ENCODE measurements at places on chromosomes 12 and 14. TPM values are rescaled to one million over a fixed set of nuclear protein-coding genes. Genes with fewer than 3 reads are reported as not detected.
A peak's percentile ranks its signal among the peaks of the same experiment; 100 is the strongest.

GRCh38 chr12:16573398-16574077 is 32.4 kb downstream of the LMO3 start:
- DNase-seq = no peak

DNA sequence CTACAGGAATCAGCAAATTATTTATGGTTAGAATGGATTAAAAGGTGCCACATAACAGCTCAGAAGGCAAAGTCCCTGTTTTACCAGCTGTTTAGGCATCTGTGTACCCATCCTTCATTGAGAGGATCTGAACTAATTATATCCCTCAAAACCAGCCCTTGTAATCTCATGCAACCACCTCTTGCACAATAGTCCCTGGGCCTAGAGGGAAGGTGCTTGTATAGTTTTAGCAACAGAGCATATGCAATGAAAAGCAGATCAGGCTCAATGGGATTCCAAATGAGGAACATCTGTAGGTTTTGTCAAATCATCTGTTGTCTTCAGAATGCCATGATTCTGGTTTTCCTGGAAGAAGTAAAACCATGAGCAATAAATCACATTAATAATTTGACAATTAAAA is 26.0 kb upstream of the GLIPR1L2 start:
- DNase-seq = no peak

GRCh38 chr14:51293912-51294389 is 53.9 kb downstream of the TMX1 start:
- DNase-seq = no peak

DNA sequence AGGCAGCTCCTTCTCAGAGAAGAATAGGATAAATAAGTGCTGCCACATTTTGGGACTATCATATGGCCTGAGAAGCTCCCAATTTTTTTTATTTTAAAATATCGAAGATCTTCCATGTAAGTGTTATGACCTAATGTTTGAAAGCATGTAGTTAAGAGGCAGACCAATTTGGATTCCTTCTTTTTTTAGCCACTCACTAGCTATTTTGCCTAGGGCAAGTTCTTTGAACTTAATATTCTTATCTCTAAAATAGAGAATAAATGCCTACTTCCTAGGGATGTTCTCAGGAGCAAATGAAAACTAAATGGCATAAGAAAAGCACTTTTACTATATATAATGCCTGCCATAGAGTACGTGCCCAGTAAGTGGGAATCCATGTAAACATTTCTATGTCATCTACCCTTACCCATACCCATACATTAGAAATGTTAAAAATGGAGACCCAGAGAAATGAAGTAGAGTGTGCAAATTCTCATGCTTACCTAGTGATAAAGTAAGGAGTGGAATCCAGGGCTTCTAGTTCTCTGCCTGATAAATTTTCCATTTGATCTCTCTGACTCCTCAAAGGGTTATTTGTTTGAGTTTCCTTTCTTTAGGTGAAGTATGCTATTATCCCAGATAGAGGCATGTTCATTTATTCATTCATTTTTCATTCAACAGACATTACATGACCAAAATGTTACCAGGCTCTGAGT is 148.3 kb downstream of the TGFB3 start:
- DNase-seq = no peak

DNA sequence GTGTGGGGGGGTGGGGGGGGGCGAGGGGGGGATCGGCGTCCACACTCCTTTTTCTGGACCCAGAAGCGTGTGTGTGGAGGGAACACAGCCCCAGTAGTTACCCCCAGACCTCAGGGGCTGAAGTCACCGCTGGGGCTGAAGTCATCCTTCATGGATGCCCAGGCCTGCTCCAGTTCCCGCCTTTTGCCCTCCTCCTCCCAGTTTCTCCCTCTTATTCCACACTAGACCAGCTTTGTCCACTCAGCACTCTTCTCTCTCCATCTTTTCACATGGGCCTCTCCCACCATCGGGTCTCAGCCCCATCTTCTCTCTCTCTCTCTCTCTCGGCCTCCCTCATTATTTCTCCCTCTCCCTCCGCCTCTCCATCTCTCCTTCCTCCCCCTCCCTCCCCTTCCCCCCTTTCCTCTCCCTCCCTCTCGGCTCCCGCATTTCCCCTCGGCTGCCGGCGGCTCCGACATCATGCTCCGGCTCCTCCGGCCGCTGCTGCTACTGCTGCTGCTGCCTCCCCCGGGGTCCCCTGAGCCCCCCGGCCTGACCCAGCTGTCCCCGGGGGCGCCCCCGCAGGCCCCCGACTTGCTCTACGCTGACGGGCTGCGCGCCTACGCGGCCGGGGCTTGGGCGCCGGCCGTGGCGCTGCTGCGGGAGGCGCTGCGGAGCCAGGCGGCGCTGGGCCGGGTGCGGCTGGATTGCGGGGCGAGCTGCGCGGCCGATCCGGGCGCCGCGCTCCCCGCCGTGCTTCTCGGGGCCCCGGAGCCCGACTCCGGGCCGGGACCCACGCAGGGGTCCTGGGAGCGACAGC is at the start of gene P3H3:
Gene P3H3, plus strand, starts transcription at position 426 of the 799 bp plus-strand sequence. Its CDS starts 34 bp downstream, at position 460.
- no peak for DNase-seq

GRCh38 chr12:109632342-109632741 is 58.7 kb downstream of the MVK start:
- DNase-seq = no peak

- DNase-seq = no peak
Measured at GRCh38 chr14:33879684-33880286, 71.1 kb downstream of the EGLN3 start.

- no peak for DNase-seq
Measured at GRCh38 chr12:109944561-109945359, 44.7 kb downstream of the TCHP start.

DNA sequence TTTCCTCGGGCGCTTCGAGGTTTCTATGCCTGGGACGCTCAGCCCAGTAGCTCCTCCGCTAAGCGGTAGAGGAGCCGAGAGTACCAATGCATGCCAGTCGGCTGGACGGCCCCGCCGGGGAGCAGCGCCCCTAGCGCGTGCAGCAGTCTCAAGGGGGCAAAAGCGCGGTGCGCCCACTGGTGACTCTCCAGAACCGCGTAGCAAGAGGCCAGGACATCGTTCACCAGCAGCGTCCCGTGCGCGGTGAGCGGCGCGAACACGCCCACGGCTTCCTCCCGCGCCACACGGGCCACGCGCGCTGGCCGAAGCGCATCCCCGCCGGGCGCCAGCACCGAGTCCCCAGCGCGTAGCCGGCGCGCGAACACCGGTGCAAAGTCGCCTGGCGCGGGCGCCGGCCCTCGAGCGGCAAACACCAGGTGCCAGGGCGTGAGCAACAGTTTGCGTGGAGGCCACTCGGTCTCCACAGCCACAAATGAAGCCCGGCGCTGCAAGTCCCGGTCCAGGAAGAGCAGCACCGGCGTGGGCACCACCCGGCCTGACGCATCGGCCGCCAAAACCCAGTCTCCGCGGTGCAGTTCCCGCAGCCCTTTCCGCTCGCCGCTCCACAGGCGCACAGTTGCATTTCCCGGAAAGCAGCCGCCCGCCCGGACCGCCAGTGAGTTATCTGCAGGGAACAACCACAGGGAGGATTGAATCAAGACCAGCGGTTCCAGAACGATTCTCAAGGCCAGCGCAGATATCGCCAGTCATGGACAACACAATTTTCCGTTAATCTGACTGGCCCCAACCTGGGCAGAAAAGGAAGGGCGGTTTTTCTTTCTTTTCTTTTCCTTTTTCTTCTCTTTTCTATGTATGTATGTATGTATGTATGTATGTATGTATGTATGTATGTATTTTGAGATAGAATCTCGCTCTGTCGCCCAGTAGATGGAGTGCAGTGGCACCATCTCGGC is 4.5 kb downstream of the DHH start:
- peak; percentile 58 for DNase-seq

- peak; percentile 97 for DNase-seq
Measured at GRCh38 chr12:98503592-98504367, 11.6 kb upstream of the TMPO start.

- DNase-seq = no peak
Measured at GRCh38 chr12:30661210-30661609, 34.5 kb downstream of the IPO8 start.

GRCh38 chr12:70787612-70788011 is 132.9 kb downstream of the PTPRR start:
- DNase-seq = no peak

- no peak for DNase-seq
Measured at GRCh38 chr12:12538535-12538934, 24.1 kb downstream of the DUSP16 start.

- peak; percentile 42 for DNase-seq
Measured at GRCh38 chr14:49303946-49304516, 282.1 kb downstream of the RPS29 start.

DNA sequence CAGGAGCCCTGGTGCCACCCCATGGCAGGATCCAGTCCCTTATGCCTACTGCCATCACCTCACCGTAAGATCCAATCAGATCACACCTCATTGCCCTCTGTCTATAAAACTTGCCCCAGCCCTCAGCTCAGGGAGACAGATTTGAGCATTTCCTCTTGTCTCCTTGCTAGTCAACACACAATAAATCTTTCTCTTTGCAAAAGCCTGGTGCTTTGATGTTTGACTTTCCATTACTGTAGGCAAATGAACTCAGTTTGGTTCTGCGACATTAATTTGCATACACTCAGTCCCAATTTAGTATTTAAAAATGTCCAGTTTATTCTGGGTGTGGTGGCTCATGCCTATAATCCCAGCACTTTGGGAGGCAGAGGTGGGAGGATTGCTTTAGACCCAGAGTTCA is 188.4 kb downstream of the AEBP2 start:
- no peak for DNase-seq

GRCh38 chr14:96233661-96234060 is 22.3 kb upstream of the BDKRB1 start:
- DNase-seq = no peak

GRCh38 chr12:53523131-53523530 is 15.8 kb upstream of the NPFF start:
- DNase-seq = no peak

DNA sequence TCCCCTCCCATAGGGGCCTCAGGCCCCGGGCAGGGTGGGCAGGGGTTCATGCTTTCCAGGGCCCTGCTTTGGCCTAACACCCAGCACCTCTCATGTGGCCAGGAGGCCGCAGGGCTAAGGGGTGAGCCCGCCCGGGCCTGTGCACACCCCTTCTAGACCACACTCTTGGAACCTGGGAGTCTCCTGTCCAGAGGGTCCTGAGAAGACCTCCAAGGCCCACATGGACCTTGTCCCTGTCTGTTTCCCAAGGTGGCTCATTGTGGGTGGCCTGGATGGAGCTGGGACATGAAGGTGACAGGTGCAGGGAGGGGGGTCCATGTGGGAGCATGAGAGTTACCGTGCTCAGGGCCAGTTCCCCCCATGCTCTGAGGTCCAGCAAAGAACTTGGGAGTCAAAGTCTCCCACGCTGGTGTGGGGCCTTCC is 11.6 kb downstream of the DLK1 start:
- no peak for DNase-seq

DNA sequence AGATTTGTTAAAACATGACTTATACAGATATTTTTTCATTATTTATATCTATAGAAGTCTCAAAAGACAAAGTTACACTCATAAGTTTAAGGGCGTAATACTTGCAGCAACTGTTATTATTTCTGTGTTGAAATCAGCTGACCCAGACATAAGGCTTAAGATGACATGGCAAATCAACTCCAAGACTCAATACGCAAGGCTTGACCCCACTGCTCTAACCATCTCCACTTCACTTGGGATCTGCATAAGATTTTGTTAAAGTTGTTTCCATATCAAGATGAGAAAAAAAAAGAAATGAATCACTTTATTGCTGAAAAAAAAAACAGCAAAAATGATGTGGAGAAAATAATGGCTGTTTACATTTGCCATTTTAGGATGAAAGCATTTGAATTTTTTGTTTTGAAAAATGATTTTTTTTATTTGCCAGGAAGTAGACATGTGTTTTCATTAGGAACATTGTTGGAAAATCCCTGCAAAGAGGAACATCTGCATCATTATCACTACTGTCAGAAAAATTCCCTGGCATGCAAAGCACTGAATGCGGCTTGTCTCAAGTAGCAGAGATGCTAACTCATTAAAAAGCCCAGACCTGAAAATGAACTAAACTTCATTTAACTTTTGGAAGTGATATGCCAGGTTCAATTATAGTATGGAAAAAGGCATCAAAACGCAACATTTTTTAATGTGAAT is 73.5 kb downstream of the LIN7A start:
- DNase-seq = no peak

GRCh38 chr14:26138764-26139445 is 458.9 kb downstream of the NOVA1 start:
- DNase-seq = no peak

GRCh38 chr12:117067016-117067415 is 32.2 kb downstream of the TESC start:
- no peak for DNase-seq

GRCh38 chr14:34354556-34354955 is 107.5 kb downstream of the SPTSSA start:
- no peak for DNase-seq

GRCh38 chr14:100783630-100784370 is 42.1 kb upstream of the MEG3 start:
- DNase-seq = no peak

DNA sequence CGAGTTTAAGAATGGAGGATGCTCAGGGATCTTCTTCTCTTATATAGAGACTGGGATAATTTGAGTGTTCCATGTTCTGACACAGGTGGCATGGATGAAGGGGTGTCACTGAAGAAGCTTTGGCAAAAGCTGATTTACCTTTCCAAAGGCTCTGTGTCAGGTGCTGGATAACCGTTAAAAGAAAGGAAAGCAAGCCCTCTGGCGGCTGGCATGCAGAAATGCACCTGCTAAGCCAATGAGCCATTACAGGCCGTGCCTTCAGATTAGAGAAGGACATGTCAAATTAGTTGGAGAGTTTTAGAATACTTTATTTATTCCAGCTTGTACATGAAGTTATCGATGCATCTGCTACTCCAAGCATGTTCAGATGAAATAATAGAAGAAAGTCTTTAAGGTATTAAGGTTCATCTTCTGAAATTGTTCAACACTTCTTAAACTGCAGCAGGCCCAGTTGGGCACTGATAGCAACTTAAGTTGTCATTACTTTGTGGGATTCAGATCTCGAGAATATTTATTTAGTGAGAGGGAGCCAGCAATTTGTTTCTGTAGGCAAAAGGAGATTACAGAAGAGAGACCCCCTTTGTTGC is 678.2 kb downstream of the NRXN3 start:
- peak; percentile 38 for DNase-seq

PTGR2 gene
- 10.7 TPM for total RNA-seq

IFNG-AS1 gene
- 1.2 TPM for total RNA-seq

MYH6 gene
- not detected for total RNA-seq

ABCD2 gene
- 8.6 TPM for total RNA-seq

WNT1 gene
- not detected for total RNA-seq

C14orf132 gene
- 4.9 TPM for total RNA-seq

RIMKLB gene
- total RNA-seq = 5.2 TPM

SPTB gene
- 0.42 TPM for total RNA-seq

AP4S1 gene
- total RNA-seq = 1.6 TPM

C1S gene
- 3.1 TPM for total RNA-seq

SLC41A2 gene
- 3.5 TPM for total RNA-seq

Data from activated naive CD4-positive, alpha-beta T cell treated with anti-CD3 and anti-CD28 coated beads for 36 hours (primary cell).